Spinal cord (tissue), 10 donors: ENCODE measurements at places on chromosomes 6 and 20.

GRCh38 chr6:109453594-109454495 is 1.7 kb downstream of the MICAL1 start:
- no peak for DNase-seq

DNA sequence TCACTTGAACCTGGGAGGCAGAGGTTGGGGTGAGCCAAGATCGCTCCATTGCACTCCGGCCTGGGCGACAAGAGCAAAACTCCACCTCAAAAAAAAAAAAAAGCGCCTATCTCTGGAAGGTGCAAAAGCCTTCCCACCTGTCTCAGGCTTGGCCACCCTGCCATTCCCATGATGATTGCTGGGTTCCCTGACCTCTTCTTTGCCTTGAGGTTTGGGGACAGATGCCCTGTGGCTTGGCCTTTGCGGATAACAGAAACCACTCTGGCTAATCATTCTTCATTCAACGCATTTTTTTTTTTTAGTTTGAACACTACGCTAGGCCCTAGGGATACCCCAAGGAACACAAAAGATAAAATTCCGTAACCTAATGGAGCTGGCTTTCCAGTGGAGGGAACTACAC is 6.8 kb upstream of the HMGA1 start:
- no peak for DNase-seq

GRCh38 chr20:20024942-20025341 is 7.8 kb downstream of the NAA20 start:
- DNase-seq, result no peak

DNA sequence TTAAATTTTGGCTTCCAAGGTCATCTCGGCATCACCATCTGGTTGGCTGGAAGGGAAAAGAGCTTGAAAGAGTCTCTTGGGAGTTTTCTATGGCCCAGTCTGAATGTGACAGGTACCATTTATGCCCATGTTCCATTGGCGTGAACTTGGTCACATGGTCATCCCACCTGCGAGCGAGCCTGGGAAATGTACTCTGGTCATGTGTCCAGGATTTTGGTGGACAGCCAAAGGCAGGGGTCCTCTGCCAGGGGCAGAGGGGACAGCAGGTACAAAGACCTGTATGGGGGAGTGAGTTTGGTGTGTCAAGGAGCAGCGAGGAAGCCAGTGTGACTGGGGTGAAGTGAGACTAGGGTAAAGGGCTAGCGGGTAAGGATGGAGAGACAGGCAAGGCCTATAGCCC is 112.6 kb downstream of the CDC5L start:
- no peak for DNase-seq

DNA sequence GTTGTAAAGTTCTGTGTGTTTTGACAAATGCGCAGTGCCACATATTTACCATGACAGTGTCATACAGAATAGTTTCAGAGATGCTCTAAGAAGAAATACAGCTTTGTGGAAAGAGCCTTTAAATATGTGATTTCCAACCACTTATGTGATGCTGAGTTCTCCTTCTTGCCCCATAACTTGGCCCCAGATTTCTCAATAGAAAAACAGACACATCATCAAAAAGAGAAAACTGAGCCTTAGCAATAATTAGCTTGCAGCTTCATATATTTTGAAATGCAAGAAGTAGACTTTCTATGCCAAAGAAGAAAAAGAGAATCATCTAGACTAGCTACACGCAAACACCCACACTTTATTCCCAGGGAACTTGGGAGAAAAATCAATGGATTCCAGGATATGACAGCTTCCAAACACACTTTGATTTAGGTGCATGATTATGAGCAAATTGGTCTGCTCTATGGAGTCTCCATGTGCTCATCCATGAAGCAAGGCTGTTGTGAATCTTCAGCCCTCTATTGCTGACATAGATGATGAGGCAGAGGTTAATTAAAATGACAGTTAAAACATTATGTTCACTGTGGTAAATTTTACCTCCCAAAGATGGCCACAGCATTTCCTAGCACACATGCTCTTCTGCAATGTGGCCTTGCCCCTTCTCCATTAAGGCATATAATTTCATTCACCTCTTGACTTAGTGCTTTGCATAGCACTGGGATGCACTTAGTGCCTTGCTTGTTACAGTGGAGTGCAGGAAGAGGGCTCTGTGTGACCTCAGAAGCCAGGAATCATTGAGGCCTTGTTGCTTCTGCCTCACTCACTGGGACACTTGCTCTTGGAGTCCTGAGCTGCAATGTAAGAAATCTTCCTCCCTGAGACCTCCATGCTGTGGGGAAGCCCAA is 174.6 kb downstream of the SYNDIG1 start:
- DNase-seq, result no peak
